Suprapubic skin (tissue), 4 donors: ENCODE measurements at places on chromosomes 4 and X.
A peak's percentile ranks its signal among the peaks of the same experiment; 100 is the strongest.

DNA sequence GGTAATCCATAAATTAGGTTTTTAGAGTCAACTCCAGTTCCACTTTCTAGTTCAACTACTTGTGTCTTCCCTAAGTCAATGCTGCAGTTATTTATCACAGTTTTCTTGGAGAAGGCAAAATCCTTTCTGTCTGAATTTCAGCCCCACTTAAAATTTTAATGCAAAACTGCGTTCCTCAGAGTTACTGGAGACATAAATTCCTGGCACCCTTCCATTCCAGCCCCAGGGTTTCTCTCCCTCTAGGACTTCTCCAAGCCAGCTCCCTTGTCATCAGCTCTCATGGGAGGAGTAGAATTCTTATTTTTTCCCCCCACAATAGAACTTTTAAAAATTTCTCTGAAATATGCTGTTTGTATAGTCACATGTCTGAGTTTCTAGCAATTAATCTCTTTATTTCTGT lies 50.6 kb upstream of the PHOX2B start:
- DNase-seq = no peak

DNA sequence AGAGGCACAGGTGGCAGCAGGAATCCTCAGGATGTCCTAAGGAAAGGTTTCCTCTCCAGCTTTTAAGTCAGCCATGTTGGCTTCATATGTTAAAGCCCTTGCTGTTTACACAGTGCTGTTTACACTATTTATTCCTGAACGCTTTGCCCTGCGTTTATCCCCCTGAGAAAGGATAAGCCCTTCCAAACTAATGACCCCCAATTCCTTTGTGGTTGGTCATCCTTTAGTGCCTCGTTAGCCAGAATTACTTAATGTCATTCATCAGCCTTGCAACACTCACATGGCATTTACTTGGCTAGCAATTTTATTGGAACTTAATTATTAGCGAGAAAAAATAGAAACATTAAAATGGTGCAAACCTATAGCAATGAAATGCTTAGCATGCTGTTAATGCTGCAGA lies 23.8 kb downstream of the VCX2 start:
- no peak for DNase-seq

DNA sequence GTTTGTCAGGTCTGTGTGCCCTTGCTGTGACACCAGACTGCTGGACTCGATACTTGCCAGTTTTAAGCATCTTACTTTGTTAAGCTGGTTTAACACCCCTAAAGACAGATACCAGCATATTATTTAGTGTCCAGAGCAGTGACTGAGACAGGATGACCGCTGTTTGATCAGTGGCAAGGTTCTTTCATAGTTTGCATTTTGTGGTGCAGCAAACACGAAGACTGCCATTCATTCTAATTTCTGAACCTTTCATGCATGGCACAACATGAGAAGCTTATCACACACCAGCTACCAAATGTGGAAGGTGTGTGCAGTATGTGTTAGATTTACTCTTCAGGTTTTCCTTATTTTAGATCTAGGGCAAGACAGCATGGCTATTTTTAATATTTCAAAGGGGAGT lies 28.2 kb downstream of the JADE1 start:
- DNase-seq = no peak

GRCh38 chrX:39158801-39159657 lies 357.8 kb downstream of the MID1IP1 start:
- DNase-seq = no peak

DNA sequence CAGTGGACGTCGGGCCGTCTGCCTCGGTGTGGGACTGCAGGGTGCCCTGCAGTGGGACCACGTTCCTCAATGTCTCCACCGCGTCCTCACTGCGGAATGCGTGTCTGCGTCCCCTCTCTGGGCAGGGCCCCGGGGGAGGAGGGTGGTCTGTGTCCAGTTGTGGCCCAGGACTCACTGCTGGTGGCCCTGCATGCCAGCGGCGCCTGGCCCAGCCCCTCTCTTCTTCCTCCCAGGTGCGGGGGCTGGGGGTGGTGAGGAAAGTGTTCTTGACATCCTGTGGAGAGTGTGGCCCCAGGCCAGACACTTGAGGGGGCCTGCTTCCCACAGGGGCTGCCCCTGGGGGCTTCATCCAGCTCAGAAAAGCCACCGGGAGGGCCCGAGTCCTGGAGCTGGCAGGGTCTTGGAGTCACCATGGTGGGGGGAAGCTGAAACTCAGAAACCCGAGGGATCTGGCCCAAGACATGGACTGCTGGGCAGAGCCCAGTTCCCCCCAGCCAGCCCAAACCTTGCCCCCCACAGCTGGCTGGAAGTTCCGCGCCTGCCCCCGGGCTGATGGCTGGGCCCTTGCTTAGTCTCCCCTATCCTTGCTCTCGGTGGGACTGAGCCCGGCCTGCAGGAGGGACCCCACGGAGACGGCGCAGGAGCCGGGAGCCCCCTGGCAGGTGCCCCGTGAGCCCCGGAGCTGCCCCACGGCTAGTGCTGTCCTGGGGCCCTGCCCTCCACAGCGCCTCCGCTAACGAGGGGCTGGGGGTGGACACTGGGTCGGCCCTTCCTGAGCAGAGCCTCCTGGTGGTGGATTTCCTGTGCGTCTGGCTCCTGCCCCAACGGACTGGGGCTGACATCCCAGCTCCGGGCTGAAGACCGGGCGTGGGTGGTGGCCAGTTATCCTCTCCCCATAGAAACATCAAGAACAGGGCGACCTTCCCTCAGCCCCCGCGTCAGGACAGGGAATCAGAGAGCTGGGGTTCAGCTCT lies 2.9 kb downstream of the DOK7 start:
- DNase-seq = no peak

GRCh38 chr4:114077610-114078009 lies 98.2 kb upstream of the ARSJ start:
- DNase-seq = no peak

- no peak for DNase-seq
These were observed 1049.1 kb upstream of the TENM3 start for GRCh38 chr4:181194096-181194495.

DNA sequence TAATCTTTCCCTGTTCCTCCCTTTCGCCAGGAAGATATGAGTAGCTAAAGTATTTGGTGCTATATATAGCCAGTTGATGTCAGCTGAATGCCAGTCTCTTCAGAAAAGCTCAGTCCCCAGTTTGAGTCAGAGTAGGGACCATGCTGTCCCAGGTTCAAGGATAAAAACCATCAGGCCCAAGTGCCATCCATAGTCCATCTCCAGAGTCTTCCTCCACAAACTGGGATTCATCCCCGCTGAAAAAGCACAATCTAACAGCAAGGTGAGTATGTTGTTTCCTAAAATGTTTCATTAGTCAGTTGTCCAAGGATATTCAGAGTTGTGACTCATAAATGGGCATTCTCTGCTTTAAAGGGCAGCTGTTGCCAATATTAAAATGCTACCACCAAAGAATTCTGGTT lies at the start of gene MYOZ2:
TSS of gene MYOZ2 (plus strand) at position 112 of the 401 bp plus-strand sequence. CDS start 694 bp downstream, outside the sequence.
- DNase-seq = no peak

- no peak for DNase-seq
These were observed 14.1 kb downstream of the HPSE start for GRCh38 chr4:83320548-83320947.

- DNase-seq = no peak
These were observed 55.9 kb downstream of the C4orf51 start for GRCh38 chr4:145735827-145736226.

GRCh38 chr4:169986369-169986768 lies 39.8 kb downstream of the MFAP3L start:
- DNase-seq = no peak

- DNase-seq = peak; percentile 90
These were observed 1.9 kb downstream of the KLHL15 start for GRCh38 chrX:24024819-24025740.

- no peak for DNase-seq
These were observed 340.1 kb upstream of the NR3C2 start for GRCh38 chr4:148782284-148782683.
